ENCODE measurements at places on chromosomes 7 and 10.

GRCh38 chr7:24802300-24802699, 45.0 kb upstream of the GSDME start:
- DNase-seq: no peak

DNA sequence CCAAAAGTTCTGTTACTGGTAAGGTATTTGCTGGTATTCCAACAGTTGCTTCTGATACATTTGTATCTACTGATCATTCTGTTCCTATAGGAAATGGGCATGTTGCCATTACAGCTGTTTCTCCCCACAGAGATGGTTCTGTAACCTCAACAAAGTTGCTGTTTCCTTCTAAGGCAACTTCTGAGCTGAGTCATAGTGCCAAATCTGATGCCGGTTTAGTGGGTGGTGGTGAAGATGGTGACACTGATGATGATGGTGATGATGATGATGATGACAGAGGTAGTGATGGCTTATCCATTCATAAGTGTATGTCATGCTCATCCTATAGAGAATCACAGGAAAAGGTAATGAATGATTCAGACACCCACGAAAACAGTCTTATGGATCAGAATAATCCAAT, 131.0 kb downstream of the AASS start:
- DNase-seq: no peak

- peak; percentile 51 for DNase-seq
These were observed 15.6 kb downstream of the ADAM8 start for GRCh38 chr10:133260895-133261725.

GRCh38 chr10:3848775-3849635, 64.0 kb upstream of the KLF6 start:
- DNase-seq: no peak

- DNase-seq: no peak
These were observed 8.1 kb upstream of the PDSS1 start for GRCh38 chr10:26689399-26689798.

DNA sequence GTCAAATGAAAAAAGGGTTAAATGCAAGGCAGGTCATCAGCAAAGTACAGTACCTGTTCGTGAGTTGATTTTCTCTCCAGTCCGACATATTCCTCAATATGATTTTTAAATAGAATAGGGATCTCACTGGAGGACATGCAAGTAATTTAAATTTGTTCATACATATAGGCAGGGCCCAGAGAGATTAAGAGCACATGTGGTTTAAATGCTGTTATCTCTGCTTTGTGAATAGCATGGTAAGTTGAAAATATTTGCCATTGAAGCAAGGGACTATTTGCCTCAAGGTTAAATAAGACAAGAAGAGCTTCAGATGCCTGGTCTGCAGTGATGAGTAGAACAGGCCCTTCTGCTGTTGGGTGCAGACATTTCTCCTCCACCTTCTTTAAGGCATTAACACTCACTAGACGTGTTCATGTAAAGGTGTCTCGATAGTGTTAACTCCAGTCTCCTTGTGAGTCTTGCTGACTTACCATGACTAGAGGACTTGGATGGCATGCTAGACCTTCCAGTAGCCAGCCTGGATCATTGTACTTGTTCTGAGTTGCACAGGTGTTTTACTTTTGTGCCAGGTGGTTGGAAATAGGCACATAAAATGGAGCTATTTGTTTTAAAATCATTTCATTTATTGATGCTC, 15.6 kb upstream of the AKR1C3 start:
- no peak for DNase-seq

DNA sequence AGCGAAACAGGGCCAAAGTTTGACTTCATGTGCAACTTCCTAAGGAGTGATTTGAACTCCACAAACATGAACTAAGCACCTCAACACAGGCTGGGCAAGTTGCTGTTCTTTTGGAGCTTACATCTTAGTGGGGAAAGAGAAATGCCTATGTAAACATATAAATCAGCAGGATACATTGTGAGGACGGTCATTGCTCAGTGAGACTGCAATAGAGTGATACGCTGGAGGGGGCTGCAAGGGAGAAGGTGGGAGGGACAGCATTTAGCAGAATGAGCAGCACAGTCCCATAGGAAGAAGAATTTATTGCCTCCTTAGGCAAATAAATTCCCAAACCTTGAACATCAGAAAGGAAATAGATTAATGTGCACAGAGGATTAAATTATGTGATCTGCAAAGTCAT, 90.0 kb downstream of the EGFR start:
- DNase-seq: no peak

- DNase-seq: no peak
These were observed 10.7 kb upstream of the PPP3CB start for GRCh38 chr10:73506491-73506890.

DNA sequence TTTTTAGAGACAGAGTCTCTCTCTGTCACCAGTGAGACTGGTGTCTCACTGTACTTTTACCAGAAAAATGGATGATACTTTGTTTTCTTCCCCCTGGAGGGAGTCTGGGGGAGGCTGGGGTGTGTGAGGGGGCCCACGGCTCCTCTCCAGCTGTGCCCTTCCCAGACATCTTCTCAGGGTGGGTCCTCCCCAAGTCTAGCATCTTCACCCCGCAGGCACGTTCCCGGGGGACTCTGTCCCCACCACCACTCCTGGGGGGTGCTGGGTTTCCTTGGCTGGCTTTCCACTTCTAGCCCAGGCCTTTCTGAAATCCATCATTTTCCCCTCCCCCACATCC, 61.8 kb upstream of the MKRN1 start:
- no peak for DNase-seq

DNA sequence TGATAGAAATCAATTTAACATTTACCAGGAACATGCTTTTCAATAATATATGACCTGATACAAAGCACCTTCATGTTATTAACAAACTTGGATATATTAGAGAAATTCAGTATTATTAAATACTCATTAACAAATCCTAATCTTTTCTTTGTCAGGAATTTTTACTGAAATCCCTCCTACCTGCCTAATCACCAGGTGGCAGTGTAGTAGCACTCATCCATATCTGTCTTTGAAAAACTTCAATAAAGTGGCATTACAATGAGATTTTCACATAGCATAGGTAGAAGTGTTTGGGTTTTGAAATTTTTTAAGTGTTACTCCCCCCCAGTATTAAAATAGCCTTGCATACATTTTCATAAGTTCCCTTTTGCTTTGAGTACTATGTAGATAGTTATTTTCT, 1246.6 kb upstream of the LRRN3 start:
- no peak for DNase-seq

DNA sequence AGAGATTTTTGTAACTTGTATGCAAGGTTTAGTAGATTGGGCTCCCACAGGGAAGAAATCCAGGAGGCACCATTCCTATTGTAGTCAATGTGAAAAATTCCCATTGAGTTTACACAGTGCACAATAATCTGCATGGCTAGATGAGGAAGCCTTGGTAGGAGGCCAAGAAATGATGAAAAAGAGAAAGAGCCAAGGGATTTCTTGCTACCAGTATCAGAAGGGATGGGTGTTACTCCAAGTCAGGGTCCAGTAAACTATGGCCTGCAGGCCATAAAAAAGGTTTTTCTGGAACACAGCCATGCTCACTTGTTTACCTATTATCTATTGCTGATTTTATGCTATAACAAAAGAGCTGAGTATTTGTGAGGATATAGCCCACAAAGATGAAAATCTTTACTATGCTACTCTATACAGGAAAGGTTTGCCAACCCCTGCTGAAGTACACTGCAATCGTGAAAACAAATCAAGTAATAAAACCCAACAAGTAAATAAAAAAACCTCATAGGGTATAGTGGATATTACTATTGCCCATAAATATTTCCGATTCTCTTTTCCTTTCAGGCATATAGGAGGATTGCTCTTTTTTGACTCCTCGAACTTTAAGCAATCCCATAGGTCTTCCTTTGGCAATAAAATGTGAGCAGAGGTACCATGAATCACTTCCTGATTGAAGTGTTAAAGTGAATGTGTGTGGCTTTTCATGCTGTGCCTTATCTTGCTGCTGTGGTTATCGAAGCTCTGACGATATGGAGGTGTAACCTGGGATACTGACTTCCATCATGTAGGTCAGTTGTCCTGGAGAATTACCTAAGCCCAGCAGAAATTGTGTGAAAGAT, 256.3 kb upstream of the MAGI2 start:
- DNase-seq: no peak

DNA sequence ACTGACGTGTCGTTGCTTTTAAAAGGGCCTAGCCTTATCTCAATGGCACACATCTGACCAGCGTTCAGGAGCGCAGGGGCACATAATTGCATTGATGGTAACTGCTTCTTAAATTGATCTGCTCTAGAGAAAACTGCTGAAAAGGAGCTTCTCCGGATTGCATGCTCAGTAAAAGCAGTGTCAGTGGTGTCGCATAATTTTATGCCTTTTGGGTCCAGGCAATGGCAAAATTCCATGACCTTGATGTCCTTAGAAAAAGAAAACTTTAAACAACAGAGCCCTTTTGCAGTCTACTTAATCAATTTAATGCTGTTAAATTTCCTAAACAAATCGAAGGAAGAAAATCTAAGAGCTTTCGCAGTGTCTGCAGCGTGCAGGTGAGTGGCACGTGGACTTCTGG, 75.7 kb downstream of the PTPRE start:
- no peak for DNase-seq

- DNase-seq: no peak
These were observed 103.3 kb downstream of the DIP2C start for GRCh38 chr10:586151-586550.

DNA sequence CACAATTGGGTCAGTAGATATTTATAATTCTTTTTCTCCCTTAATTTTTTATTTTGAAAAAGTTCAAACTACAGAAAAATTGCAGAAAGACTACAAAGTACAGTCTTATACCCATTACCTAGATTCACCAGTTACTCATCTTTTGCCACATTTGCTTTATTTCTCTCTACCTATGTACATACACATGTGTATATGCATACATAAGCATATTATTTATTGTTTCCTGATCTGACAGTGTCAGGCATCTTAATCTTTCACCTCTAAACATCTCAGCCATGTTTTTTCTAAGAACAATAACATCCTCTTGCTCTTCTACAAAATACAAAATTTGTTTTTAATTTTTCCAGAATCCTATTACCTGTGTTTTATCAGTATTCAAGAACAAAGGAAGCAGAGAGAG, 68.4 kb upstream of the OIT3 start:
- DNase-seq: no peak

- DNase-seq: no peak
These were observed 50.6 kb upstream of the DUSP5 start for GRCh38 chr10:110446954-110447608.

GRCh38 chr10:97277551-97277950, 14.9 kb downstream of the ARHGAP19 start:
- no peak for DNase-seq

- DNase-seq: no peak
These were observed 309.4 kb downstream of the AUTS2 start for GRCh38 chr7:69907720-69908119.

DNA sequence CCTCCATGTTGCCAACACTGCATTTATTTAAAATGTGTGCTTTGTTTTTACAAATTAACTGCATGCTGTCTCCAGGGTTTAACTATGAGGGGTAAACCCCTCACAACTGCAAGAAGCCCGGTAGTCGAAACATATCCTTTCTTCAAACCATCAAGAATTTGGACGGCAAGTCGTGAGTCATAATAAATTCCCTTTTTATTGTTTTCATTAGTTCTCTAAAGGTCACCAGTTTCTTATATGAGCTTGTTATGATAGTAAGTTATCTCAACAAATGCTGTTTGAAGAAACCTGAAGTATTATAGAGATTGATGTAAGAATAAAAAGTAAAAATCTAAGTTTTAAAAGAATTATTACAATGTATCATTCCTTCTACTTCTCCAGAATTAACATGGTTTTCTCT, 12.2 kb upstream of the FIGNL1 start:
- no peak for DNase-seq

GRCh38 chr7:115038158-115038557, 116.3 kb downstream of the MDFIC start:
- DNase-seq: no peak

GRCh38 chr10:35451151-35452016, 115.1 kb downstream of the CCNY start:
- DNase-seq: no peak

DNA sequence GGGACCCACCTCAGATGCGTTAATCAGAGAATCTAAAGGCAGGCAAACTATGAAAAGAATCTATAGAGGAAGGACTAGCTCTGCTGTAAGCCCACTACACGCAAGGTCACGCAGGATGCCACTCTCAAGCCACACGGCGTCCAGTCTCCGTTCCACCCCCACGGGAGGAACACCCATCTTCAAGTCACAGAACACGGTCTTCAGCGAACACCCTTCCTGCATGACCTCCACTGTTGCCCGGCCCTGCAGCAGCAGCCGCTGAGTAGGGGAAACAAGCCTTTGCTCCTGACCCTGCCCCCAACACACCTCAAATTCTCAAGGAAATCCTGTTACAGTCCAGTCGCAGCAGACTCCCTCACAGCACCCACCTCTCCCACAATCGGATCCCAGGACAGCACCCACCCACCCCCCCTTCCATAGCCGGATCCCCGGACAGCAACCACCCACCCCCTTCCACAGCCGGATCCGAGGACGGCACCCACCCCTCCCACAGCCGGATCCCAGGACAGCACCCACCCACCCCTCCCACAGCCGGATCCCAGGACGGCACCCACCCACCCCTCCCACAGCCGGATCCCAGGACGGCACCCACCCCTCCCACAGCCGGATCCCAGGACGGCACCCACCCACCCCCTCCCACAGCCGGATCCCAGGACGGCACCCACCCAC, 133.7 kb downstream of the DIP2C start:
- DNase-seq: no peak

- no peak for DNase-seq
These were observed 63.2 kb upstream of the KLF6 start for GRCh38 chr10:3848005-3848774.

DNA sequence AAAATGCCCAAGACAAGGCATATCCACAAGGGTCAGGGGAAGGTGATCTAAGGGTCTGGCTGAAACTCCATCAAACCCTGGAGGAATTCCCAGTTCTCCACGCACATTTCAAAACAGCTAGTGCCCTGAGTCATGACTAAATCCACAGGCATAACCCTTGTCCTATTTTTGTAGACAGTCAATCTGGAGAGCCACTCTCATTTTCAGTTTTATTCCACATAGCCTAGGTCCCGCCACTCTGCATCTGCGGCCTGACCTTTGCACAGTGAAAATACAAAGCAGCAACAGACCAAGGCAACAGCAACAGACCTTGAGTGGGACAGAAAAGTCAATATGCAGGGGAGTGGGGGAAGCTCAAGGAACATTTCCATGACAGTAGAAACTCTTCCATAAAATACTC, 201.4 kb upstream of the NPVF start:
- DNase-seq: no peak

DNA sequence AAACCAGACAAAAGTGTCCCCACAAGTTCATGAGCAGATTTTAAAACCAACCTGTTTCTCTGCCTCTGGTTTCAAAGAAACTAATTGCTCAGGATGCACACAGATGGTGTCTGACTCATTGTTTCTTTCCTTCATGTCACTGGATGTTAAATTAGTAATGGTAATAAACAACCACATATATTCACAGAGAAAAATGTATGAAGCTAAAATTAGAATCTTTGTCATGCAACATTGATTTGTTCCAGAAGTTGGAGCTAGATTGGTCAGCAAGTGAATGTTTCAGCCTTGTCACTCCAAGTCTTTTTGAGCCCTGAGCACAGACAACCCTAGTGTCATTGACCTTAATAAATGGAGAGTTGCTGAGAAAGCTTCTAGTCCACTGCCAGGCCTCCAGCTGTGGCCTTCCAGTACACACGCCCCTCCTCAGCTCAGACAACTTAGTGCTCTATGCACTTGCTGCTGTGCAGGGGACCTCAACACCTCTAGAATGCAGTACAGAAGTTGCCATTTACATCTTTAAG, 175.9 kb downstream of the CCDC71L start:
- DNase-seq: no peak

- no peak for DNase-seq
These were observed 591.6 kb downstream of the REEP3 start for GRCh38 chr10:64112701-64113355.
